ENCODE measurements at places on chromosomes 6 and 20.

DNA sequence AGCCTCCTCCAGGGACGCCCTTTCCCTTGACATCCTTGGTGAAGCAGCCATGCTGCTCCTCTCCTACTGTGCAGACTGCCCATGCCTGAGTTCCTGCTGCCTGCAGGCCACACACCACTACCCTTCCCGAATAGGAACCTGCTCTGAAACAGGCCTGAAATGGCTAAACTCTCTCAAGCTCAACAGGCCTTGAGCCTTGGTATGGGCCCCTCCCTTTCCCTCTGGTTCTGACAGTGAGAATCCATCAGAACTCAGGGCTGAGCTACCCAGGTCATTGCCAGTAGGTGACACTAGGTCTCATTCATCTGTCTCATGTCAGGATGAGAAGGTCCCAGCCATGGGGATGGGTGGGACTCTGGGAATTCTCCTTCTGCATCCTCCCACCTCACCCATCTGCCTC lies 25.7 kb downstream of the RAET1L start:
- DNase-seq, result no peak

GRCh38 chr20:15976047-15976736 lies 597.1 kb downstream of the KIF16B start:
- DNase-seq, result no peak

- no peak for DNase-seq
Measured at GRCh38 chr6:111871725-111872400, 1.4 kb downstream of the FYN start.

DNA sequence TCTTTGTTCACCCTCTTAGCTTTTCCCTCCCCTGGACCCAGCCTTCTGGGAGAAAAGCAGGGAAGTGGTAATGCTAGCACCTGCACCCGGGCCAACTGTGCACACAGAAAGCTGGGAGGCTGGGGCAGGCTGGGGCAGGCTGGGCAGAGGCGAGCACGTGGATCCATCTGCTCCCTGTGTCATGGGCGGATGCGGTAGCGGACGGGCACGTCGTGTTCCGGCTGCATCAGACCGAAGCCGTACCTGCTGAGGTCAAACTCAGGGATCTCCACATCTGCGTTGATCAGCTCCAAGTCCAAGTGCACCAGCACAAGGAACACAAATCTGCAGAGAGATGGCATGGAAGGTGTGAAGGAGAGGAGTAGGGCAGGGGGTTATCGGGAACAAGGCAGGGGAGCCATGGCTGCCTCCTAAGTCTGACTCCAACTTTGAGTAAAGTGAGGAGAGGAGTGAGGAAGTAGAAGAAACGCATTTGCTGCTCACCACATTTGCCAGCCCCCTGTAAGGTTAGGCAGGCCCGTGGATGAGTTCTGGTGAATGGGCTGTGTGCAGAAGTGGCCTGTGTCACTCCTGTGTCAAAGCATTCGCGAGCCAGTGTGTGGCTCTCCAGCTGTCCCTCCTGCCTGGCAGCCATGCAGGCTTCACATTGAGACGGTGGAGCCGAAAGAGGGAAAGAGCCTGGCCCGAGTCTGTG lies 25.4 kb upstream of the KCNB1 start:
- DNase-seq, result no peak

DNA sequence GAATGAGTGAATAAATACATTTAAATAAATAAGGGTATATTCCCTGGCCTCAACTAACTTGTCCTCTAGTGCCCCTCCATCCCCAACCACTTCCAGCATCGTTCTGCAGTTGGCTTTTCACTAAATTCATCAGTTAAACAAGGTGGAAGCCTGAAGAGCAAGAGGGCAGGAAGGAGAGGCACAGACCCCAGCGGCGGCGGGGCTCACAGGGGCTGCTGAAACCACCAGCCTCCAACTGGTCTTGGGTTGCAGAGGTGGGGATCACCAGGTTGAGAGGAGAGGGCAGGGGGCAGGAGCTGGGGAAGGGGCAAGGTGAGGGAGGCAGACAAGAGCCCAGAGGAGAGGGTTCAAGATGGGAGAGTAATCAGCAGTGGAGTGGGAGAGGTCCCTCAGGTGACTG lies 27.1 kb downstream of the KCNK5 start:
- DNase-seq, result no peak

DNA sequence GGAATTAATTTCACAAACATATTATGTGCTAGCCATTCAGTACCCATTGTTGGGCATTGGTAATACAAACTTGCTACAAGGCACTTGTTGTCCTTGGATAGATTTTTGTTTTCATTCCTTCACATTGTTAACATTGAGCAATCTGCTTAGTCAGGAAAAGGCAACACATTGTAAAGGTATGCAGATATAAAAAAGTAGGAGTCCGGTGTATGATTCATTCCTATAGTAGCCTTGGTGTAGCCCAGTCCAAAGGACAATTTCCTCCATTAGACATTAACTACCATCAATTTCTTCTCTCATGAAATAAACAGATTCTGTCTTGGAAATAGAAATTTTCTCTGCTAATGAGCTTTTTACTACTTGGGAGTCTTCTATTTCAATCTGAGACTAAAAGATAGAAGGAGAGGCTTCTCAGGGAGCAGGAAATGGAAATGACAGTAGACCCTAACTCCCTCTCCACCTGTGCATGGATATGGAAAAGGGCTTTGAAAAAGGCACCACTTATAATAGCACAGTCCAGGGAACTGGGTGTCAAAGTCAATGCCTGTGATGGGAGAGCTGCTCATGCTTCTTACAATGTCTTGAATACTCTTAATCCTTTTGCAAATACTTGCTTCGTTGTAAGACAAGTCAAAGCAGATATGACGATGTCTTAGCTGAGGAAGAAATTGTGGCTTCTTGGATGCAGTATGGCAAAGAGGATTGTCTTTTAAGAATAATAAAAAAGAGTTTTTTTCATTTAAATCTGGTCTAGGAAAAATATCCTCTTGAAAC lies 369.4 kb upstream of the CITED2 start:
- no peak for DNase-seq

DNA sequence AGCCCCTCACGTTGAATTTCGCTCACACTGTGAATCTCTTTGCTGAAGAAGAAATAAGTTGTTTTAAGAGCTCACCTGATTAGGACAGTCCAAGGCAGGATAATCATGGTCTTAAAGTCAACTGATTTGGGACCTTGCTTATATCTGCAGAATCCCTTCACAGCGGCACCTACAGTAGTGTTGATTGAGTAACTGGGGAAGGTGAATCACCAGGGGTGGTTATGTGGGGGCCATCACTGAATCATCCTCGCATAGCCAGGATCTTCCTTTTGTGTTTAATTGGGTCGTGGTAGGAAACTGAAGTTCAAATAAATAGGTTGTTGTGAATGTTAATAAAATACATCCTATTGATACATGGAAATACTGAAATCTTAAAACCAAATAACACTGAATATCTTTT lies 20.2 kb upstream of the MICA start:
- no peak for DNase-seq

- no peak for DNase-seq
Measured at GRCh38 chr6:90068264-90068663, 174.0 kb downstream of the GJA10 start.

DNA sequence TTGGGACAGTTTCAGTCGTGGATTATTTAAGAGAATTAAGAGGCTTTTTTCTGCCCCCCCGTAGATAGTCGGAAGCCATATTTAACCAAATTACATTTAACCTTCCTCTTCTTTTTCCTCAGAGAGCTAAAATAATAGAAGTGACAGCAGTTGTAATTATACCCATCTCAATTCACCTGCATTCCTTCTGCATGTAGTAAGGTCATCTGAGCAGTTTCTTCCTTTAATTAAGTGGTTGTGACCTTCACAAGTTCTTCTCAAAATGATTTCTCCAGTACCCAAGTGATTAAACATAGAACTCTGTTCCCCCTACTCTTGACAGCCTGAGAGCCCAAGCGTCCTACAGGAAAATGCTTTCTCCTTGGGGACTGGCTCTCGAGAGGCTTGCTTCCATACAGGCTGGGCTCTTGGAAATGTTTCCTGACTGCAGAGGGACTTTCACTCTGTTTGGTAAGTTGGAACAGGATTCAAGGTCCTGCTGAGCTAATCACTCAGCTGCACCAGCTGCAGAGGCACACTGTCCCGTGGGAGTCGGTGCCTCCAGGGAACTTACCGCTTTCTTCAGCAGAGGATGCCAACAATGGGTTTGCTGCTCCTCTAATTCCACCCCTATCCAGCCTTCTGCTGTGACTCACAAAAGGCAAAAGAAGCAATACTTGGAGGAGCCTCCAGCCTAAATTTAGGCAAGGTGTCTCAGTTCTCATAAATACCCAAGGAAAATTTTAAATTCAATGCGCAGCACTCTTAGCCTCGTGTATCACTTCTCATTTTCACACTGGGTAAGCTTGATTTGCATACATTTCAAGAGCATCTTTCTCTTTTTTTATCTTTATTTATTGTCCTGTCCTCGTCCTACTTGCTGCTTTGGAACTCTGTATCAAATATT lies 414.9 kb downstream of the KIF16B start:
- DNase-seq, result no peak

GRCh38 chr6:140388192-140388802 lies 1013.8 kb upstream of the CITED2 start:
- DNase-seq, result no peak

DNA sequence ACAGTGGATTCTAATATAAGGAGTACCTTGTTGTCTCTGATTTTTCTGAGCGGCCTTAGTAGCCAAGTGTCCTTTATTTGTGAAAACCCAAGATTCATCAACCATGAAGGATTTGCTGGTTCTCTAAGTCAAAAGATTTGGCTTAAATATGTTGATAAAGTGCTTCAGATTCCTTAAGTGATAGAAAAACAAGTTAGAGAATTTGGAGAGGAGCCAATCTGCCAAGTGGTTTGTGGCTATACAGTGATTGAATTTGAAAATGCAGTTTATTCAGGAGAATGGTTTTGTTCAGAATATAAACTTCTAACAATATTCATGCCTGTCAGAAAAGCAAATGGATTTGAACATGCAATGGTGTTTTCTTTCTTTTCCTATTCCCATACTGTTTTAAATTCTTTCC lies 54.8 kb downstream of the CAP2 start:
- no peak for DNase-seq

DNA sequence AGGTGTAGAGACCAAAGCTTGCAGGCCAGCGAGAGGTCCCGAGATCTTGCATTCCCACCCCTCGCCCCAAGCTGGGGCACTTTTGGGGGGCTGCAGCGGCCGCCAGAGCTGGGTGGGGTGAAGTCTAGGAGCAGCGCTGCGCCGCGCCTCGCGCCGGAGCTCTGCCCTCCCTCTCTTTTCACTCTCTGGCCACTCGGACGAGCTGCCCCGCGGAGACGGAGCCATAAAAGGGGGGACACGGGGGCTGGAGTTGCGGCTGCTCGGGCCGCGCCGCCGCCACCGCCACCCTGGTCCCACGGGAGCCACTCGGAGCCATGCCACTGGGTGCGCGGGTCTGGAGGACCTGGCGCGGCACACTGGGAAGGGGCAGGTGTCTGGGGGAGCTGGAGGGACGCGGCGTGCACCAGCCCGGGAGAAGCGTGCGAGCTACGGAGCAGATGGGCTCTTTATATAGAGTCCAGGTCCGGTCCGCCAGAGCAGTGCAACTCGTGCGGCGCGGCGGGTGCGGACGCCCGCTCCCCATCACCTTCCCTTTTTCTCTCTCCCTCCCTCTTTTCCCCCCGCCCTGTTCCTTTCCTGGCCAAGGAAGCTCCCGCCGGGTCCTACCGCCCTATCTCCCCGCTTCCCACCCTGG lies 687 bp upstream of the HTR1B start:
- no peak for DNase-seq

Data from stimulated activated CD8-positive, alpha-beta memory T cell treated with anti-CD3 and anti-CD28 coated beads, Interleukin-7, amount 100 ng/mL, for 1 hour (primary cell).